ENCODE measurements at places on chromosomes 3 and 15.

GRCh38 chr3:129463716-129464115 lies 23.7 kb downstream of the IFT122 start:
- DNase-seq: no peak

GRCh38 chr3:29991198-29991597 lies 615.2 kb upstream of the TGFBR2 start:
- DNase-seq: no peak

GRCh38 chr15:51332206-51333147 lies 5.9 kb downstream of the CYP19A1 start:
- DNase-seq: no peak

DNA sequence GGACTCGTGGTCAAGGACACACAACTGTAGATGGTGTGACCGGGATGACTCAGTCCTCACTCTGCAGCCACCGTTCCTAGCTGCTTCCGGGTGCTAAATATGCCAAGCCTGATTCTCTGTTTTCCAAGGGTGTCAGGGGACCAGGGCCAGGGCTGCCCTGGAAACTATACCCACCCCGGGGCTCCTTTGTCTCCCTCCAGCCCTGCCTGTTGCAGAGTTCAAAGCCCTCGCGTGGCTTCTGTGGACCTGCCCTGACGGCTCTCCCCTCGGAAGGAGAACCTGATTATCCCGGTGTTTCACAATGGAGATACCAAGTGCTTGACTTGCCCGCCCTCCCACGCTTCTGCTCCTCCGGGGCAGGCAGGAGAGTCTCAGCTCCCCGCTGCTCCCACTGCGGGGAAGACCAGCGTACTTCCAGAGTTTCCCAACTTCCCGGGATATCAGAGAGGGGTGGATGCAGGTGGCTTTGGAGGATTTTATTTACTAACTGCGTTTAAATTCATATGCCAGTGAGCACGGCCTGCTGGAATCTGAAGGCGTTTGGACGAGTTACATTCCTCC lies 125.0 kb downstream of the ASB7 start:
- DNase-seq: no peak

DNA sequence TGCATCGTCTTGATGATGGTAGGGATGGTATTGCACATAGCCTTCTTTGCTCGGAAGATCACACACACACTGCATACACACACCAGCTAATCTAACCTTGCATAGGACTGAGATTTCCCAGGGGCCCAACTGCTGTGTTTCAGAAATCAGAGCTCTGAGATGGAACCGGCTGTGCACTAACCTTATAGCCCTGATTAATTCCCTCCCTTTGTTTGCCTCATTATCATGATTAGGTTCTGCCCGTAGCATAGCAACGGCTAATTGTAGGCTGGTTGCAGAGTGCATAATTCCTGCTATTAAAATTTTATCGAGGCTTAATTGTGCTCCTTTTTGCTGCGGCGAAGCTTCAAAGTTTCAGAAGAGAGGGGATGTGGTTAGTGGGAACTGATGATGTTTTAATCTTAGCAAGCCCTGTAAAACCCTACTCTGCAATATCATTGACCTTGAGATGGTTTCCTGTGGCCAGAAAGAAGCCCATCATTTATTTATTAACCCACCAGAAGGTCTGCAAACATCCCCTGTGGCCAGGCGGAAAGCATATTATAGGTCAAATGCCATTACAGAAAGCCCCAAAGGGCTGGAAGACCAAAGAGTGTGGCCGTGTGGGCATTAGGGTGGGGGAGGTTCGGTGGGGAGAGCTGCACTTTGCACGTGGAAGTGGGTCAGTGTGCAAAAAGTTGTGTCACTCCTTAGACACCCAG lies 56.2 kb upstream of the GLCE start:
- DNase-seq: no peak

- DNase-seq: no peak
Observed at GRCh38 chr3:141392897-141393734, 24.8 kb downstream of the ZBTB38 start.

- DNase-seq: no peak
Observed at GRCh38 chr3:179324270-179324754, 1.5 kb downstream of the ZNF639 start.

DNA sequence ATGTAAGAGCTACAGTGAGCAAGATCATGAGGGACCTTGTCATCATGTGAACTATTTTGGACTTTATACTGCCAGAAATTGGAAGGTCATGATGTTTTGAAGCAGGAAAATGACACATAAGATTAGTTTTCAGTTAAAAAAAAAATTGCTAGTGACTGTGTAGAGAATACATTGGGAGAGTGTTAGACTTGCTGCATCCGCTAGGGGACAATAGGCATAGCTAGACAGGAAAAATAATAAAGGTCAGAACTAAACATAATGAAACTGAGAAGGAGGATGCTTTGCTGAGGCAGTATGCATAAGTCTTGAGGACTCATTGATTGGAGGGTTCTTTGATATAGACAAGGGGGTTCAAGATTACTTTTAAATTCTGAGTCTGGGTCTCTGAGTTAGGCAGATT lies 275.8 kb upstream of the KCNH8 start:
- no peak for DNase-seq

GRCh38 chr3:155102329-155102728 lies 22.2 kb downstream of the MME start:
- DNase-seq: no peak

DNA sequence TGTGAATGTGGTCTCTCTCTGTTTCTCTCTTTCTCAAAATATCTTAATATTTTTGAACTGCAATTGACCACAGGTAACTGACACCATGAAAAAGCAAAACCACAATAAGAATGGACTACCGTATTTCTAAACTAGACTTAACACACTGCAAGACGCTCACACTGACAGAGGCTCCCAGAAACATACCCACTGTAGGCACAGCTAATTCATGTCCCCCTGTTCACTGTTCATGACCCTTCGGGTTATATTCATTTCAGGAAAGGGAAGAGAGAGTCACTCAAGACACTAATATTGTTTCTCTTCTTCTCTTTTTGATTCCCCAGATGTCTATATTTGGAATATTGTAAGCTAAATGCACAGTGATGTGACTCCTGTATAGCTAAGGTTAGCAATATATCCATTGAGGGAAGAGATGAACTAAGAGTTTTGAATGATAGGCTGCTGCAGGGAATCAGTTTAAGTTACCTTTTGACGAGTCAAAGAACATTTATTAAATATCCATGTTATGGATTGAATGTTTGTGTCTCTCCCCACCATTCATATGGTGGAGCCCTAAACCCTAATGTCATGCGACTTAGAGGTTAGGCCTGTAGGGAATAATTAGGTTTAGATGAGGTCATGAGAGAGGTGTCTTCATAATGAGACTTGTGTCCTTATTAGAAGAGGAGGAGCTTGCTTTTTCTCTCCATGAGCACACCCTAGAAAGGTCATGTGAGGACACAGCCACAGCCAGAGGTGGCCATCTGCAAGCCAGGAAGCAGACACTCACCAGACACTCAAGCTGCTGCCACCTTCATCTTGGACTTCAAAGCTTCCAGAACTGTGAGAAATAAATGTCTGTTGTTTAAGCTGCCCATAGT lies 216.6 kb upstream of the GRM7 start:
- no peak for DNase-seq

DNA sequence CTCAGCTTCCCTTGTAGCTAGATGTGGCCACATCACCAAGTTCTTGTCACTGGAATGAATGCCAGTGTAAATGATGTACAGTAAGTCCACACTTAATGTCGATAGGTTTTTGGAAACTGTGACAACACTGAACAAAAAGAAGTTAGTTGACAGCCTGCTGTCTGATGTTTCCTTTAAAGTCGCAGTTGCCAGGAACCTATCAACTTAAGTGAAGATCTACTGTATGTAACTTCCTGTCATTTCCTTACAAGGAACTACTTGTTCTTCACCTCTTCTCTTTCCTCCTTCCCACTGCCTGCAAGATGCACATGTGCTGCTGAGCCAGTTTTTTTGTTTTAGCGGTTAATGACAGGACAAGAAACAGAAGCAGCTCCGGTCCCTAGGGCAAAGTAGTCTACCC lies 44.6 kb downstream of the HDGFL3 start:
- no peak for DNase-seq

DNA sequence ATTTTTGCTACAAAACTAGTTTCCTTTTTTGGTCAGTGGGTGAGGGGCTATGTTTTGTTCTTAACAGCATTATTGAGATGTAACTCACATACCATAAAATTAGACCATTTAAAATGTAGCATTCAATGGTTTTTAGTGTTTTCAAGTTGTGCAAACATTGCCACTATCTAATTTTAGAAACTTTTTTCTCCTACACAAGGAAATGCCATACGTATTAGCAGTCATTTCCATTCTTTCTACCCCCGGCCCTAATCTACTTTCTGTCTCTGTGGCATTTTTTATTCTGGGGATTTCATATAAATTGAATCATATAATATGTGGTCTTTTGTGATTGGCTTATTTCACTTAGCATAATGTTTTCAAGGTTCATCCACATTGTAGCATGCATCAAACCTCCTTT lies 55.0 kb upstream of the TIPARP start:
- no peak for DNase-seq

GRCh38 chr3:35635407-35635806 lies 3.9 kb upstream of the ARPP21 start:
- no peak for DNase-seq

GRCh38 chr3:141619450-141619849 lies 118.6 kb upstream of the RNF7 start:
- DNase-seq: no peak

DNA sequence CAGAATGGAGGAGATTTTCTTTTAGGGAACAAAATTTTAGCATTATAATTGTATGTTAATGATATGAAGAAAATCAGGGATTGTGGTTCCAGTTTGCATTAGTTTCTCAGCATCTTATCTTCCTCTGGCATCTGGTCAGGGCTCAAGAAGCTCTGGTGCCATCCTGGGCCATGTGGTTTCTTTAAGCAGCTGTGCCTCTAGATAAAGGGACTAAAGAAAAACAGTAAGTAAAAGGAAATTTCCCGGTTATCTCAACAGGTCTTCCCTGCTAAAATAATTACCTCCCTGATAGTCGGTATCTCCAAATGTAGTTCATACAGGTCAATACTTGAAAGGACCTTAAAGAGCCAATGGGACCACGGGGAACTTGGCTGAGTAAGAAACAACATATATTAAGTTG lies 375.1 kb upstream of the RBMS3 start:
- DNase-seq: no peak

DNA sequence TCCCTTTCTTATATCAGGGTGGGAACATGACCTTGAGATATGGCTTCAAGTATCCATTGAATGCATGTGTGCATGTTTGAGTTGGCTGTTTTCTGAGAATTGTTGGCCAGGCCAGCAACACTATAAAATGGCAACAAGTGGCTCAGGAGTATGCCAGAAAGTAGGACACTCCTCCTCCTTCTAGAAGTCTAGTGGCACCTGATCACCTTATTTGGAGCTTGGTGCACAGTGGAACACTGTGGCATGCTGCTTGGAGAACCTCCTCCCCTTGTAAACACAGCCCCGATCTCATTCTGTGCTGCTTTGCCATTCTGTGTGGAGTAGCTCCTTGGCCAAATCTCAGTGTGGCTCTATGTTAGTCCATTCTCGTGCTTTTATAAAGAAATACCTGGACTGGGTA lies 114.8 kb upstream of the NDN start:
- no peak for DNase-seq

DNA sequence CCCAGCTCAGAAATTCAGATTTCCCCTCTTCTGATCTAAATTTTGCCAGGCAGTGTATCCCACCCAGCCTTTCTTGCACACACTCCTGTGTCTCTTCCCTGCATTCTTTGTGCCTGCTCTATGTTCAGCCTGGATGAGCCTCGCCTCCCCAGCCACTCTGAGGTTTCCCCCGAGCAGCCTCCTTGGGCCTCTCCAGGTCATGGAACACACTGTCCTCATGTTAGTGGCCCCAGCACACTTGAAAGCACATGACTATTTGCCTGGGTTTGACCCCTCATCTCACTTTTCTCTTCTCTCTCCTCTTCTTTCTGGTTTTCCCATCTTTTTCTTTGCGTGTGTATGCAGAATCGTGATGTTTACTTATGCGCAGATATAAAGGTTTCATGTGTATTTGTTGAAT lies 3.1 kb downstream of the THSD4 start:
- DNase-seq: no peak

DNA sequence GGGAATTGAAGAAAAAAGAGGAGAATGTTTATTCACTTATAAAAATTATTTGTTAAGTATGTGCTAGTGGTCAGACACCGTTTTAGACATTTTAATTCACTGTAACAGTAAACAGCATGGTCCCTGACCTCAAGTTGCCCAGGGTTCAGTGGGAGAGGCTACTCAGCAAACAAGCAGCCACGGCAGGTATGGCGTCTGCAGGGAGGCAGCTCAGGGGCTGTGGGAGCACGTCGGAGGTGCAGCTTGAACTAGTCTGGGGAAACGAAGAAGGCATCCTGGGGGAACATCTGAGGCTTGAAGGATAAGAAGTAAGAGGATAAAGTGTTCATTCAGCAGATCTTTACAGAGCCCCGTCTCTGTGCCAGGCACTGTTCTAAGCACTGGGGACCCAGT lies 66.0 kb downstream of the CRTC3 start:
- DNase-seq: no peak

- no peak for DNase-seq
Observed at GRCh38 chr3:194935061-194935460, 249.4 kb downstream of the FAM43A start.

DNA sequence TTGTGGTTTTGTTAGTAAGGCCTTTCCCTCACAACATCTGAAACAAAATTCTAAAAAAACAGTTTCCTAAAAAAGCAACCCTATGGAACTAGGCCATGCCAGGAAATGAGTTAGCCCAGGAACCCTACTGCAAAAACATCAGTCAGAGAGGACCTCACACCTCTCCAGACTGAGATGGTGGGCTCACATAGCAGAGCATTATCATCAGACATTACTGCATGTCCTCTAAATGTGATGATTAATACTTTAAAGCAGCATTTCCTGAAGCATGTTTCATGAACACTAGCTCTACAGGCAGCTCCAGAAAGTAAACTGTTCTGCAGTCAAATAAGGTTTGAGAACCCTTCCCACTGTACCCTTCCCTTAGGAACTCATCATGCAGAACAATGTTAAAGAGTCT lies 232.3 kb upstream of the MRPL3 start:
- DNase-seq: no peak

DNA sequence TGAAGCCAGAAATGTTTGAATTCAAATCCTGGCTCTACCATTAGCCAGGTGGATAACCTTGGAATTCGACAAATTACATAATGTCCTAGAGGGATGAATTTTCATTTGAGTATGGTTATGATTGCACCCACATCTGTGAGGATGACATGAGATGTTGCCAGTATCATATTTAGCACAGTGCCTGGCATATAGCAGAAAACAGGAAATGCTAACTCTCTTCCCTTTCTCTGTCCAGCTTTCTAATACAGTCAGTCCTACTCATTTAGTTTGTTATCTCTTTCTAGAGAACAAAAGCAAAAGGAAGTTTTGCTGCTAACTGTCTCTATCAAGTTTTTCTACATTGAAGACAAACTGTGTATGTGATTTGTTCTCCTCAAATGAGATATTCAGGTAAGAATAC lies 231.7 kb downstream of the CPNE4 start:
- no peak for DNase-seq

- DNase-seq: no peak
Observed at GRCh38 chr3:183317886-183318865, 65.1 kb downstream of the B3GNT5 start.

Data from stimulated activated CD4-positive, alpha-beta T cell treated with anti-CD3 and anti-CD28 coated beads, Interleukin-2, amount 100 ng/mL, for 24 hours (primary cell).